ENCODE measurements at places on chromosomes 11 and 22.

GRCh38 chr11:75435571-75435925, 2.5 kb upstream of the KLHL35 start:
- DNase-seq: no peak

GRCh38 chr11:16800382-16800781, 61.9 kb downstream of the C11orf58 start:
- DNase-seq: no peak

GRCh38 chr22:32069579-32070372, 26.7 kb downstream of the SLC5A1 start:
- no peak for DNase-seq

- DNase-seq: peak; percentile 98
Observed at GRCh38 chr11:75673977-75674582, 5.2 kb upstream of the MAP6 start.

- DNase-seq: no peak
Observed at GRCh38 chr22:27173530-27173929, 516.1 kb downstream of the MIAT start.

- DNase-seq: no peak
Observed at GRCh38 chr11:76233196-76233921, 27.1 kb upstream of the WNT11 start.

GRCh38 chr11:116697011-116697410, 75.8 kb downstream of the BUD13 start:
- no peak for DNase-seq
